ENCODE measurements at places on chromosomes 16 and 17.

DNA sequence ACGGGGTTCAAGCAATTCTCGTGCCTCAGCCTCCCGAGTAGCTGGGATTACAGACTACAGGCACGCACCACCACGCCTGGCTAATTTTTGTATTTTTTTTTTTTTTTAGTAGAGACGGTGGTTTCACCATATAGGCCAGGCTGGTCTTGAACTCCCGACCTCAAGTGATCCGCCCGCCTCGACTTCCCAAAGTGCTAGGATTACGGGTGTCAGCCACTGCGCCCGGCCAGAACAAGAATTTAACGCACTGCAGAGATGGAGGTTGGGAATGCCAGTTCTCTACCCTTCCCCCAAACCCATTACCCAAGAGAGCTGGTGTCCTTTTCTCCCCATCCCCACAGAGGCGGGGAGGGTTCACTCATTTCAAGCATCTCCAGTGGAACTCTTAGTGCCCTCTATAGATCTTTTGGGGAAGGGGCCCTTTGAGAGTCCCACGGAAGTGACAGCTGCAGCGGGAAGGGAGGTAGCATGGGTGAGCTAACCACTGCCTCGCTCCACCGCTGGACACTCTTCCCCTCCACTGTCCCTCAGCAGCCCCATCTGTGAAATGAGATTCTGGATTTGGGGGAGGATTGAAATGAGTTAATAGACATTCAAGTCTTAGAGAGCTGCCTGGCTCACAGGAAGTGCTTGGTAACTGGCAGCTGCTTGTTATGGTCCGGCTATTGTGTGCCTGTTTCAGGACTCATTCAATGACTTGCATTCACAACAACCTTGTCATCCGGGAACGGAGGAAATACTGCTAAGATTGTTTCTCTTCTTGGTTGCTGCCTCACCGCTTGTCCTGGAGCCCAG is 3.5 kb upstream of the UBALD2 start:
- DNase-seq = peak; percentile 58

- no peak for DNase-seq
Observed at GRCh38 chr17:64017381-64017980, 3.0 kb downstream of the ICAM2 start.

- no peak for DNase-seq
Observed at GRCh38 chr17:62140836-62141235, 75.8 kb upstream of the MED13 start.

DNA sequence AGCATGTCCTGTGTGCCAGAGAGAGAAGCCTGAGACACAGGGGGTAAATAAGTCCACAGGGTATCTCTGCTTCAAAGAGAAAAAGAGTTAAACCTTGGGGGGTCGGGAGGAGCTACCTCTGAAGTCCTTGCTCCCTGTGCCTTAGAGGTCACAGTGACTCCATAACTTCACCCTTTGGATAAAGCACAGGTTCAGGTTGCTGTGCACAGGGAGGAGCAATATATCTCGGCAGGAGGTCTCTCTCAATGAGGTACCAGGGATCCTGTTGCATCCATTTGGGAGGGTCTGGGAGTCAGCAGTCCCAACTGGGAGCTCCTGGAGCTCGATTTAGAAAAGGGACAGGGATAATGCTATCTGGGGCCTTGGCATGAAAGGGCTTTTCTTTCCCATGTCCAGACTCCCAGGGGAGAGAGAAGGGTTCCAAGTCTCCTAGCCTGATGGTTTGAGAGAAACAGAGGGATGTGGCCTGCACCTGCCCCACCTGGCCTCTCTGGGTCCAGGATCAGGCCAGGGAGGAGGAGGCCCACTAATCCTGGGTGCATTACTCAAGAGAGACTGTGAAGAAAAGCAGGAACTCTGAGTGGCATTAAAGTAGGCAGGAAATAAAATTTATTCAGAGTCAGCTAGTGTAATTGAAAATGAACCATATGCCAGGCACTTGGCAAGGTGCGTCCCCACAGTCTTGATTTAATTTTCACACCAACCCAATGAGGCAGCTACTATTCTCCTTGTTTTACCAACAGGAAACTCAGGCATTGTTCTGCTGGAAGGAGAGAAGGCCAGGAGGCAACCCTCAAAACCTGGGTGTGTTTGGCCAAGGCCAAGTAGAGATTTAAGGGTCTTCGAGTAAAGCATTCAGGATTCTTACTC is 40.7 kb downstream of the CUEDC1 start:
- DNase-seq = no peak

- DNase-seq = no peak
Observed at GRCh38 chr17:13442361-13442760, 159.4 kb downstream of the HS3ST3A1 start.

DNA sequence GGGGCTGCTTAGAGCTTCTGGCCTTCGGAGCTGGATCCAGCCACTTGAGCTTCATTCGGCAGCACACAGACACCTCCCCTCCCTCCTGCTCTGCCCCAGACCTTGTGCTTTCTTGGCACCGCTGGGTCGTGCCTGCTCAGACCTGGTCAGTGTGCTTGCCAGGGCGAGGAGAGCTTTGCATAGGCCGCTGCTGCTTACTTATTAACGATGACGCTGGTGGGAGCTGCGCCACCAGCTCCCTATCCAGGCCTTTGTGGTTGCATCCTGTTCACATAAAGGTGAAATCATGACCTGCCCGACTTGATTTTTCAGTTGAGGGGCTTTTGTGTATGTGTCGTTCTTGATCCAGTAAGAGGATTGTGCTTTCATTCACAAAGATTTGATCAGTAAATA is 101.1 kb downstream of the MSI2 start:
- DNase-seq = no peak

GRCh38 chr17:75504347-75505151 is 10.8 kb downstream of the CASKIN2 start:
- peak; percentile 54 for DNase-seq

All from activated CD8-positive, alpha-beta T cell treated with anti-CD3 and anti-CD28 coated beads, Interleukin-2, amount 10 ng/mL, durations not matched to agents 7 days and 5 days (primary cell).